ENCODE measurements at places on chromosomes 6 and 20. TPM values are rescaled to one million over a fixed set of nuclear protein-coding genes. Genes with fewer than 3 reads are reported as not detected.

The METTL24 gene
- total RNA-seq, result not detected

- no peaks in the 10 kb centered on the region for H3K27me3 ChIP-seq
- peaks cover 7% of the 10 kb centered on the region for H3K4me1 ChIP-seq
- no peak overlapping the region for H3K4me3 ChIP-seq
- no peak for DNase-seq
These were observed 122.1 kb upstream of the MLN start for GRCh38 chr6:33925936-33926335.

- DNase-seq, result no peak
- H3K27me3 ChIP-seq, result peaks cover 70% of the 10 kb centered on the region
- H3K27ac ChIP-seq, result no peak overlapping the region
These were observed 196.4 kb upstream of the ZNF184 start for GRCh38 chr6:27669295-27669623.

DNA sequence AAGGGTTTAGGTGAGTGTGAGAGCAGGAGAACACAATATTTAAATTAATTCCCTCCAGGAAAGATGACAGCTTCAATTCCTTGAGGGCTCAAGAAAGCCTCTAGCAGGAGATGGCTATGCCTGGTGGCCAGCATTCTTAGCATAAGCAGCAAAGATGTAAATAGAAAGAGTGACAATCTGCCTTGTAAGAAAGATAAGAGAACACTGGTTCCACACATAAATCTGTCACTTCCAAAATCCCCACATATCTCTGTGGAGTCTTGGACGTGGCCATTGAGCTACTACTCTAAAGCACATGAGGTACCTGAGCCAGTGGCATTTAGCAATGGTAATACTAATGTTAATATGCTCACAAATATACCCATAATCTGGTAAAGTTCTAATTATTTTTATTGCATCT is 29.2 kb downstream of the DEFB114 start:
- H3K4me3 ChIP-seq, result no peak overlapping the region
- no peak overlapping the region for H3K27ac ChIP-seq
- DNase-seq, result no peak
- no peaks in the 10 kb centered on the region for H3K27me3 ChIP-seq
- H3K36me3 ChIP-seq, result no peaks in the 10 kb centered on the region

GRCh38 chr20:4767084-4767483 is 45.4 kb downstream of the PRND start:
- H3K27ac ChIP-seq, result no peak overlapping the region
- DNase-seq, result no peak
- no peak overlapping the region for H3K4me3 ChIP-seq
- H3K4me1 ChIP-seq, result no peaks in the 10 kb centered on the region
- no peaks in the 10 kb centered on the region for H3K36me3 ChIP-seq

DNA sequence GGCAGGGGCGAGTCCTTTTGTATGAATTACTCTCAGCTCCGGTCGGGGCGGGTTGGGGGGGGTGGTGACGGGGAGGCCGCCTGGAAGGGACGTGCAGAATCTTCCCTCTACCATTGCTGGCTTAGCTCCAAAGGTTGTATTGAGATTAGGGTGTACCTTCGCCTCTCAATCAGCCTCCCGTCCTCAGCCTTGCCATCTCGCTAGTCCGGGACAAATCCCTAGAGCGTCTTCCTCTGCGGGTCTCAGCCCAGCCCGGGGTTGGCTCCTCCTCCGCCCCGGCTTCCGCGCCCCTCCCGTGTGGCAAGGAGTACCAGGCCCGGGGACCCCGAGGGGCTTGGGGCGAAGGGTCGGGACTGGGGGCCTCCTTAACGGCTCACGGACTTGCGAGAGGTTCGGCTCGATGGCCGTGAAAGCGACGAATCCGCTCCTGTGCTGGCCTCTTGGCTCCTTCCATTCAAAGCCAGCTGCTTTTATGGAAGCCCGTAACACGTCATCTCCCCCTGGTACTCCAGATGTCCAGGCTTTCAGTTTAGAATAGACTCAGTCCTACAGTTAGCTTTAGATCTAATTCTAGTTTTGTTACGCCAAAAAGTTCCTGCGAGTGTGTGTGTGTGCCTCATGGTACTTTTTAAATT is 636 bp upstream of the EEF1A1 start:
- peak overlapping the region; percentile 99 for H3K27ac ChIP-seq
- H3K27me3 ChIP-seq, result no peaks in the 10 kb centered on the region
- peak overlapping the region; percentile 95 for H3K4me3 ChIP-seq
- DNase-seq, result no peak
- peaks cover 26% of the 10 kb centered on the region for H3K36me3 ChIP-seq
- H3K4me1 ChIP-seq, result peaks cover 63% of the 10 kb centered on the region

DNA sequence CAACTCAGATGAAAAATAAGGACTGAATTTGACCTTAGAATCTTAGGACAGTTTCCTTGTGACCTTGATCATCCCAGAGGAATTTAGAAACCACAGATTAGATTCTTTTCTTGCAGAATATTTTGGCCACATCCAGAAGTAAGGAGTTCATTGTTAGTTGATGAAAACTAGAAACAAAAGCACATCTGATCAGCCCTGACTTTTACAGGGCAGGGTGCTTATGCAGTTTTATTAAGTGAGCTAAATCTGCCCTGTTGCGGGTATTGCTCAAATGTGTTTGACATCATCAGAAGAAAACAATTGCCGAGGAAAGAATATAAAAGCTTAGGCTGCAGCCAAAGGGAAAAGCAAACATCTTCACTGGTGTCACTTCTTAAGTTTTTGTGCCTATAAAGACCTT is 100.8 kb downstream of the MTFR2 start:
- DNase-seq, result no peak
- H3K36me3 ChIP-seq, result no peaks in the 10 kb centered on the region
- H3K27me3 ChIP-seq, result no peaks in the 10 kb centered on the region
- no peak overlapping the region for H3K4me3 ChIP-seq
- H3K4me1 ChIP-seq, result no peaks in the 10 kb centered on the region
- no peak overlapping the region for H3K27ac ChIP-seq

DNA sequence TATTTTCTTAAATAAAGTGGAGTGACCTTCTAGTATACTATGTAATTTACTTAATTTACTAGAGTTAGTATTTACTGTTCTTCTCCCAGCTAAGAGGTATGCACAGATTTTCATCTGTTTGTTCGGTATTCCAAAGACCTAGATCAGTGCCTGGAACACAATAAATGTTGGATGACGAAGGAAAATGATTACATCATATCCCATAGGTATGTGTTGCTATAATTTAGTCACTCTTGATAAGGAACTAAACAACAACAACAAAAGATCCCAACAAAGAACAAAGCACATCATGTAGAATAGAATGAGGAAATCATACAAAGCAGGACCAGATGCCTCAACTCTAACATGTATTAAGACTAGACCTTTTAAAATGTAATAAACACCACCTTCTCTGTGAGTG is 89.6 kb upstream of the ADGRF1 start:
- no peak for DNase-seq
- no peak overlapping the region for H3K4me3 ChIP-seq
- H3K27me3 ChIP-seq, result no peaks in the 10 kb centered on the region
- no peaks in the 10 kb centered on the region for H3K4me1 ChIP-seq

The ASIP gene
- not detected for total RNA-seq

GRCh38 chr6:149265945-149266344 is 51.6 kb upstream of the TAB2 start:
- H3K27me3 ChIP-seq, result no peaks in the 10 kb centered on the region
- no peak overlapping the region for H3K27ac ChIP-seq
- no peak overlapping the region for H3K4me3 ChIP-seq
- no peaks in the 10 kb centered on the region for H3K36me3 ChIP-seq
- no peak for DNase-seq

DNA sequence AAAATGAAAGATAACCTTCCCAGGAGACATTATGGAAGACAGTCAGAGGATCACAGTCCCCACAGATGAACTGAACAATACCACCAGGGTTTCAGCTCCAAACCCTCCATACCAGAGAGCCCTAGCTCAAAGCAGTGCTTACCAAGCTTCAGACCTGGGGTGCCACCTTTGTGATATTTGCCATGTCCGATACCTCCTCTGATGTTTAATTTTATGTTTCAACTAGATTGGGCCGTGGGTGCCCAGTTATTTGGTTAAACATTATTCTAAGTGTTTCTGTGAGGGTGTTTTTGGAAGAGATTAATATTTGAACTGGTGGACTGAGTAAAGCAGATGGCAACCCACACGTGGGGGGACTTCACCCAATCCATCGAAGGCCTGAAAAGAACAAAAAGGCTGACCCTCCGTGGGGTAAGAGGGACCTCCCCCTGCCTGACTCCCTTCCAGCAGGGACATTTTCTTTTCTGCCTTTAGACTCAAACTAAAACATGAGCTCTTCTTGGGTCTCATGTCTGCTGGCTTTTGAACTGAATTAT is 11.8 kb downstream of the SCML4 start:
- no peak overlapping the region for H3K4me3 ChIP-seq
- DNase-seq, result no peak
- no peak overlapping the region for H3K27ac ChIP-seq
- H3K4me1 ChIP-seq, result no peaks in the 10 kb centered on the region
- H3K27me3 ChIP-seq, result no peaks in the 10 kb centered on the region

The FAM83B gene
- not detected for total RNA-seq

The PEX6 gene
- 20.6 TPM for total RNA-seq

The HLA-DQB1 gene
- total RNA-seq, result 204 TPM

The LAMP5 gene
- not detected for total RNA-seq

The TRIM40 gene
- total RNA-seq, result 0.39 TPM

- no peak for DNase-seq
- peaks cover 11% of the 10 kb centered on the region for H3K27me3 ChIP-seq
- no peak overlapping the region for H3K27ac ChIP-seq
- H3K36me3 ChIP-seq, result no peaks in the 10 kb centered on the region
- no peaks in the 10 kb centered on the region for H3K4me1 ChIP-seq
- no peak overlapping the region for H3K4me3 ChIP-seq
These were observed 211.9 kb upstream of the RNF24 start for GRCh38 chr20:4227085-4227821.

DNA sequence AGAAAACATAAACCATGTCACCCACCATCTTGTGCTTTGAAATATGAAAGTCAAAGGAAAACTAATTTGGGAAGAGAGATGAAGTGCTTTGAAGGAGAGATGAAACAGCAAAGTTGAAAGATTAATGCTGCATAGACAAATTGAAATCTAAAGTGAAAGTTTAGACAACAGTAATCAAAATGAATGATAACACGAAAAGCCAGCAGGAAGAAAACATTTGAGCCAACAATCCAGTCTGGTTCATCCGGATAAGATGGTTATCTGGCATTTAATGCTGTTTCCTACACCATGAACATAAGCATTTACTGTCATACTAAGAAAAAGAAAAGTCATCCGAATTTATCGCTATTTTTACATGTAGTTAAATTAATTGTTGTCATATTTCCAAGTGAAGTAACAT is 595 bp downstream of the HAO1 start:
- no peaks in the 10 kb centered on the region for H3K4me1 ChIP-seq
- H3K27ac ChIP-seq, result no peak overlapping the region
- DNase-seq, result no peak
- no peaks in the 10 kb centered on the region for H3K36me3 ChIP-seq
- H3K4me3 ChIP-seq, result no peak overlapping the region

All from CD4-positive, CD25-positive, alpha-beta regulatory T cell (primary cell).